ENCODE measurements at places on chromosomes 6 and 20.

GRCh38 chr6:38056361-38056760, 236.8 kb downstream of the ZFAND3 start:
- DNase-seq, result no peak

DNA sequence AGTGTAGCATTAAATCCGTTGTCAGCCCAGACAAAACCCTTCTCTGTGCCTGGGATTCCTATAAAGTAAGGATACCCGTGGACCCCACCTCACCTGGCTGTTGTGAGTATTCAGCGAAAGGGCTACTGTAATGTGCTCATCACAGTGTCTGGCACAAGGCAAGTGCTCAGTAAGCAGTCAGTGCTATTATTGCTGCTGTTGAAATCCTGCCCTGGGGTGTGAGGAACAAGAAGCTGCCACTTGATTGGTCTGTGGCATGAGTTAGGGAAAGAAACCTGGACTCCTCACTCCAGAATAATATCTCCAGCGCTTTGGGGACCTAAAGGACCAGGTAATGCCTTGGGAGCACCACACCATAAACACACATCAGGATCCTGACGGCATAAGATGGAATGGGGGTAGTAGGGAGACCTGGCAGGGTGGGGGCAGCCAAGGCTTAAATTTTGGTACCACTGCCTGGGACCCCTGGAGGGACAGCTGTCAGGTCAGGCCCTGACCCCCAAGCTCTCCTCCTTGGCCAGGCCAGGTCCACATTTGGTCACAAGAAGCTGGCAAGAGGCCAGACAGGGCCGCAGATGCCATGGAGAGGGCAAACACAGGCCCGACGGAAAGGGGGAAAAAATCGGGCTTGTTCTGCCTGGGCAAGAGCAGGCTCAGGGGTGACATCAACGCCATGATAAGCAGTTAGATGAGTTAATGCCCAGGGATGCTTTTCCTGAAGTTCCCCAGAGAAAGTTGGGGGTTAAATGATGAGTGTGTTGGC, 66.5 kb downstream of the MRPL14 start:
- no peak for DNase-seq

- DNase-seq, result no peak
Observed at GRCh38 chr20:58312836-58313235, 3.3 kb downstream of the RAB22A start.

DNA sequence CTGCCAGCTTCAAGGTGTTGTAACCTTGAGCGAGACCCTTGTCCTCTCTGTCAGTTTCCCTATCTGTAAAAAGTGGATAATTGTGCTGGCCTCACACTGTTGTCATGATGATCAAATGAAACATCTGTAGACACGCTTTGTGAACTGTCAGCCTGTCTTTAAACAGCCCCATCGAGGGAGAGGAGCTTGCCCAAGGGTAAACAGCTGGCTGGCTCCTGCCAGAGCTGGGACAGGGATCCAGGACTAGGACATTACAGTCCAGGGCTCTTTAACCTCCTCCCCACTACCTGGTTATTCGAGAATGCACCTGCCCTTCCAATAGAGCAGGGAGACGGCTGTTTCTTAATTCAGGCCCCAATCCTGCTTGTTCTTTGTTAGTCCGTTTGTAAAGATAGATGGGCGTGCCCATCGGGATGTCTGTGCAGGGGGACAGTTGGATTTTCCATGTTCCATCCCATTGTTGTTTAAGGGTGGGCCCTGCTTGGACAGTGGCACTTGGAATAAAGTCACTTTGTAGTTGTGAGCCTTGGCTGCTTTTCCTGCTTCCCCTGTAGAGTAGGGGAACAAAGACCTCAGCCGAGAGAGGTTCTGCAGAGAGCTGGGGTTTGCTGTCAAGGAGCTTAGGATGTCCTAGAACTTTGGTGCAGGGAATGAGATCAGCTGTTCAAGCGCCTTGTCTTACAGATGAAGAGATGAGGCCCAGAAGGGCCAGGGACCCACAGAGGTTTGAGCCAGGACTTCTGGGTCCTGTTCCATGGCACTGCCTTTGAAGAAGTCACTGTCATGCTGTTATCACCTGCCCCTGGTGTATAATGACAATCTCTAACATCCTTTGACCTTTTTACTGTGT, 77.9 kb upstream of the MYL9 start:
- no peak for DNase-seq

- DNase-seq, result no peak
Observed at GRCh38 chr20:48717680-48718223, 110.0 kb downstream of the PREX1 start.

- no peak for DNase-seq
Observed at GRCh38 chr6:147935656-147936055, 407.0 kb upstream of the SASH1 start.

DNA sequence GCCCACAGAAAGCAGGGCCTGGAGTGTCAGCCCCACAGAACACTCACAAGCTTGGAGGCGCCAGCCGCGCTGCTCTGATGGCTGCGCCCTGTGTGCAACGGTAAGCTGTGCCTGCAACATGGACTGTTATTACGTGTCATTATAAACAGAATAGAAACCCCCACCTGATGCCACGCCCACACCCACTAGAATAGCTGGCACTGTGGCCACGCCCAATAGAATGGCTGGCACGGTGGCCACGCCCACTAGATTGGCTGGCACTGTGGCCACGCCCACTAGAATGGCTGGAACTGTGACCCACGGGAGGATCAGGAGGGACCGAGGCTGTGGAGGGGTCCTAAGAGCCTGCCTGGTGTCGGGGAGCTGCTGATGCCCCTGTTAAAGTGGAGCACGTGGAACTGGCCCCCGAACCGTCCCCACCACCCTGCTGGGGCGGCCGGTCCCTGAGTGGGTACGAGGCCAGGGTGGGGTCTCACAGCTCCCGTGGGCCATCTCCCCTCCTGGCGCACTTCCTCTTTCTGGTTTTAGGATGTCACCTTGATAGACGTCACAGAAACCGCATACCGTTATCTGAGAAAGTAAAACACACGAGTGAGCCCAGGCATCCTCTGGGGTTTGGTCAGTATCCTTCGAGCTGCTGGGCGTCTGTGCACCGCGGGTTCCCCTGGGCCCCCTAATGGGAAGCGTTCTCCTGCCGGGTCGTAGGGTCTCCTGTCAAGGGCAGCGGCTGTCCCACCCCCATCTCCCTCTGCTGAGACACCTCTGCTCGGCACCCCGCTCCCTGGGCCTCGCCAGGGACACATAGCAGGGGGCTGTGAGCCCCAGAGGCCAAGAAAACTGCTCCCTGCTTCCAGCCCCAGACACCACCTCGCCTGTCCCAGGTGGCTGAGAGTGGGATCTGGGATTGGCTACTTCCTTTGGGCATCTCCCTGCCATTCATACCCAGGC, 25.4 kb downstream of the SLC17A9 start:
- peak; percentile 72 for DNase-seq

GRCh38 chr6:34661357-34661756, 35.2 kb downstream of the ILRUN start:
- DNase-seq, result no peak
